ENCODE measurements at places on chromosomes 16 and 17.

DNA sequence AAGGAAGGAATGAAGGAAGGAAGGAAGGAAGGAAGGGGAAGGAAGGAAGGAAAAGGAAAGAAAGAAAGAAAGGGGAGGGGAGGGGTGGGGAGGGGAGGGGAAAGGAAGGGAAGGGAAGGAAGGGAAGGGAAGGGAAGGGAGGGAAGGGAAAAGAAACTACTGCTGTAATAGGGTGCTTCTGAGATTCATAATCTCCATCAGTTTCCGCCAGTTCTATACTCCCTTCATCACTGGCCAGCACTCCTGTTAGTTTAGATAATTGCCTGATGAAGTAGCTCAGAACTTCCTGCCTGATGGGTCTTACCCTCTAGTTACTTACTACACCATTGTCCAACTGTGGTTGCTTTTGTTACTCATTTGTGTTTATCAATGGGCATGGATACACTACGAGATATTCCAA is 2.0 kb upstream of the KRTAP9-6 start:
- no peak for DNase-seq

DNA sequence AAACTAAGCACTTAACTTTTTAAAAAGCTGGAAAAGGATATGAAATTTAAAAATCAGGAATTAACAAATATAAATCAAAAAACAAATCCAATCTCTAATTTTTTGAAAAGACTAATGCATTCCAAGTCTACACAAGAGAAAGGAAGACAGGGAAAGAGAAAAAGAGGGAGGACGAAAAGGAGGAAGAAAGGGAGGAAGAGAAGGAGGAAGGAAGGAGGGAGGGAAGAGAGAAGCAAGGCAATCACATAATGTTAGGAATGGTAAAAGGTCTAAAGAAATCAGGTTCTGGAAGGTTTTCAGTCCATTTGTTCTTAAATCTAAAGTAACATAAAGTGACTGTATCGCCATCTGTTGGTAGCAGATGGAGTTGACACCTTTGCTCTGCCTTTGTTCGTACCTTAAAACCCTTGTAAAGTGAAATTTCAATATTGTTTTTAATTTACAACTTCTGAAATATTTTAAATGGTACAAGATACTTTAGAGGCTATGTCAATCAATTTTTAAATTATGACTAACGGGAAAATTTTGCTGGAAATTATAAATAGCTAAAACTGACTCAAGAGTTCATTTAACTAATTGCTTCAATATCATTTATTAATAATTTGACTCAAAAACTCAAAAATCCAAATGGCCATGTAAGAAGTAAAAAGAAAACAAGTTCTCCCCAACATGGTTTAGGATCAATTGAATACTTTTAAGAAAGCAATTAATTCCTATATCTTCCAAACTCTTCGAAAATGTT is 20.4 kb upstream of the CDYL2 start:
- peak; percentile 46 for DNase-seq

DNA sequence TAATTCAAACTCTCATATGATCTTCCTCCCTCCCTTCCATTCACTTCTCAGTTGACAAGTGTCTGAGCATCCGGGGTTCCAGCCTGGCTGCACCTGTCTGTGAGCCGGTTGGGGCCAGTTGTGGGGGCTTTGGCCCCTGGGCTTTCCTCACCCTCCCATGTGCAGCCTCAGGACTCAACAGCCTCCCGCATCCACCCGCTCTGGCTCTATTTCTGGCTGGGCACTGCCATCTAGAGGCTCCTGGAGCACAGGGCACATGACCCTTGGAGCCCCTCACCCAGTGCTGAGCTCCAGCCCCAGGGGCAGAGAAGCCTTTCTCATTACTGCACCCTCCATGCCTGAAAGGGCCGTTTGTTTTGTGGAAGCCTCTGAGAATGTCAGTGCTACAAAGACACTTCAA is 43.3 kb downstream of the HAPSTR1 start:
- DNase-seq = peak; percentile 72

DNA sequence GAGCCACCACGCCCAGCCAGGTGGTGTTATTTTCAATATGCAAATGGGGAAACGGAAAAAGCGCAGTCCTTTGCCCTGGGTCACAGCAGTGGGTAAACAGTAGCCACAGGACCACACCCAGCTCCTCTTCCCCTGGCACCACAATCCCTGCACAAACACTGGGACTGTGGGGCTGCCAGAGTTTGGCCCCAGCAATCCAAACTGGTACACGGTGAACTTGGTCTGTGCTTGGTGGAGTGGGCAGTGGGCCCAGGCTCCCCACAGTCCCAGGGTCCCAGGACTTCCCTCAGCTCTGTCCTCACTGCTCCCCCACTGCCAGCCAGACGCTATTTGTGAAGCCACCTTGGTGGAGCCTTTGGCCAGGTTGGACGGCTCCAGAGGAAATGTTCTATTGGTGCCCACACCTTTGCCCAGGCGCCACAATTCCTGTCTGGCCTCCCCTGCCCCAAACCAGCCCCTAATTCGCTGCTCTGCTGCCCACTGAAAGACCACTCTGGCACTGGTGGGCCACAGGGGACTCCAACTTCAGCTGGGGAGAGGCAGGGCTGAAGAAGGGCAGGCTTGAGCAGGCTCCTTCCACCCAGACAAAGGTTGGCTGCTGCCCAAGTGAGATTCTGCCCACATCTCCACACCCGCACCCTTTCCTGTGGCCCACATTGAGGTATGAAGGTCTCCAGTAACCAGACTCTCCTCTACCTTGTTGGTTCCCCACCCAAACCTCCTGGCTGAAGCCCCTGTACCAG is 2.1 kb downstream of the CHAD start:
- DNase-seq = no peak

GRCh38 chr17:2058586-2059546 is 4.0 kb downstream of the HIC1 start:
- peak; percentile 82 for DNase-seq

All from iPS-NIHi11 (cell line).